Activated CD4-positive, CD25-positive, alpha-beta regulatory T cell treated with anti-CD3 and anti-CD28 coated beads, Interleukin-2, amount 50 U/mL, for 24 hours (primary cell): ENCODE measurements at places on chromosomes 16 and 17.

- ATAC-seq: no peak
Measured at GRCh38 chr17:79654350-79654959, 43.6 kb upstream of the RBFOX3 start.

- ATAC-seq: no peak
Measured at GRCh38 chr16:62130101-62130500, 93.9 kb upstream of the CDH8 start.

- ATAC-seq: no peak
Measured at GRCh38 chr16:10777356-10777755, 33.7 kb downstream of the NUBP1 start.

DNA sequence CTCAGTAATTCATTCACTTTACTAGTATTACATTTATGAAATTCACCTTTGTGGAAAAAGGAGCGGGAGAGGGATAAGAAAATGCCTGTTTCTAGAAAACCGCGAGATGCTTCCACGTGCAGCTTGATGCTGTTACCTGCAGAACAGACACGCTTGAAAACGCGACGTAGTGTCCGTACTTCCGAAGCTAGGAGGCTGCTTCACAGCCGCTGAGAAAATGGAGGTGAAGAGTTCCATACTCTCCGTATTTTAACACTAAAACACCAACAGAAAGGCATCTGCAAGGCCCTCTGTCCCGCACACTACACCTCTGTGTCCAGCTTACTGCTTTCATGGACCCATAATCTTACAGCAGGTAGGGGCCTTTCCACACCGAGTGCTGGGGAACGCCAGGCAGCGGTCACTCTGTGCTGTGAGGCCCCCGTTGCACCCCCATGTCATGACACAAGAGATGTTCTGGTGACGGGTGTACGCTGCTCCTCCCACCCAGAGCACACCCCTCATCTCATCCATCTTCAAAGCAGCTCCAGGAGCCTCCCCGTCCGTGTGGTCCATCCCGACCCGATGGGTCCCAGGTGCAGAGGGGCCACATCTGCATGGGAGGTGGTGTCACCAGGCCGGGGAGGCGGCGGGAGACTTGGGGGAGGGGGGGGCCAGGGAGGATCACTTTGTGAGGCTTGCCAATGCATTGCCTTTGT, 40.4 kb downstream of the USP22 start:
- ATAC-seq: no peak

GRCh38 chr17:4405038-4405669, 28.6 kb upstream of the SPNS3 start:
- ATAC-seq: no peak

DNA sequence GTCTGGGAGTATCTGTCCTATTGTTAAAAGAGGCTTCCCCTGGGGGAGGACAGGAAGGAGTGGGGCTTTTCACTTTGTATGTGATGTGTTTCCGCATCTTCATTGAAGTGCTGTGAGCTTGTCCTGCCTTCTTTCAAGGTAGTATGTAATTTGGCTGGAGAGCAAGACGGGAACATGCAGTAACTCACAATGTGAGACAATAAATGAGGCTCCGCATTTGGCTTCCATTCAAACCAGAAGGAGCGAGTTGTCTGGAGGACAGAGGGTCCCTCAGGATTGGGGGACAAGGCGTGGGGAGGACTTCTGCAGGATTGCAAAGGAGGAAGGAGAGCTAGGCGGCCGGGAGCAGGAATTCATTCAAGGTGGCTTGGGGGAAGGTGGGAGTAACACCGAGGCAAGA, 203.5 kb downstream of the RBFOX3 start:
- no peak for ATAC-seq

DNA sequence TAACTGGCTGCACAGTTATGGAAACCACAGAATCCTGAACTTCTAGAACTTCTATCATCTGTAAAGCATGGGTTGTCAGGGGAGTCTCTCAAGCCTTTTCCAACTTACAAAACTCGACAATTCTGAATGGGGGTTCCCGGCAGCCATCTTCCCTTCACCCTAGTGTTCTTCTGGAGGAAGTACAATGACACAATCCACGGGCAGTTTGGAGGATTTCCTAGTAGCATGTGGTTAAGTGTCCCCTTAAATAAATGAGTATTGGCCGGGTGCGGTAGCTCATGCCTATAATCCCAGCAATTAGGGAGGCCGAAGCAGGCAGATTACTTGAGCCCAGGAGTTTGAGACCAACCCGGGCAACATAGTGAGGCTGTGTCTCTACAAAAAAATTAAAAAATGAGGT, 2.1 kb downstream of the SLC16A6 start:
- no peak for ATAC-seq
